ENCODE measurements at places on chromosomes 1 and 21.

DNA sequence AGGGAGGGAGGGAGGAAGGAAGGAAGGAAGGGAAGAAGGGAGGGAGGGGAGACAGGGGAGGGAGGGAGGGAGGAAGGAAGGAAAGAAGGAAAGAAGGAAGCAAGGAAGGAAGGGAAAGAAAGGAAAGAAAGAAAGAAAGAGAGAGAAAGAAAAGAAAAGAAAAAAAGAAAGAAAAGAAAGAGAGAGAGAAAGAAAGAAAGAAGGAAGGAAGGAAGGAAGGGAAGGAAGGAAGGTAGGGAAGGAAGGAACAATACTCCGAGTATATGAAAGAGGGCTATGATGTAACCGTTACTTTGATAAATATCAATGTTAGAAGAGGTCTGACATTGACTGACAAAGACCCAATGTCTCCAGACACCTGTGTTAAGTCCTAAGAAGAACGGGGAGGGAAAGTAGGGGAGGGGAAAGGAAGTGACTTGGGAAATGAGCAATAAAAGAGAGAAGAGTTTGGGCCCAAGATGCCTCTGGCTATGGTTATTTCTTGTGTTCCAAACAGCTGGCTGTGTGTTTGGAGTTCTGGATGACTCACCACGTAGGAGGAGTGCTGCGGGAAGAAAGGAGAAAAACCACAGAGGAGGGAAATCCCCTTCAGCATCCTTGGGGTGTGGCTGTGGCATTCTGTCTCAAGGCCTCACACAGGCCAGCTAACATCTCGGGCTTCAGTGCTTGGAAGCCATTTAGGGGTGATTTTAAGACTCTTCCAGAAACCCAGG lies 37.0 kb upstream of the RXRG start:
- DNase-seq: peak; percentile 63

DNA sequence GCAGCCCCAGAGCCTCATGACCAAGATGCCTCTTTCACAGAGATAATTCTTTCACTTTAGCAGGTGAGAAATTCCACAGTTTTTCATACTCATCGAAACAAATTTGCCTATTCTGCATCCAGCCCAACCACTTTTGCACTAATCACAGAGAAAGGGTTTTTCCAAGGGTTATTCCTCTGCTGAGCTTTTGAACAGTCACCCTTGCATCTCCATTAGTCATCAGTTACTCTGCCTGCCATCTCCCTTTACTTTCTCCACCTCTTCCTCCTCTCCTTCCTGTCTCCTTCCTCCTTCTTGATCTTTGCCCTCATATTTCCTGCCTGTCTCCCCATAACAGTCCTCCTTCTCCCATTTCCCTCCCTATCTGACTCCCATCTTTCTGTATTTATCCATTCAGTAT lies 43.9 kb downstream of the FH start:
- no peak for DNase-seq

GRCh38 chr1:105172788-105173187 lies 1423.1 kb downstream of the AMY1C start:
- DNase-seq: no peak

DNA sequence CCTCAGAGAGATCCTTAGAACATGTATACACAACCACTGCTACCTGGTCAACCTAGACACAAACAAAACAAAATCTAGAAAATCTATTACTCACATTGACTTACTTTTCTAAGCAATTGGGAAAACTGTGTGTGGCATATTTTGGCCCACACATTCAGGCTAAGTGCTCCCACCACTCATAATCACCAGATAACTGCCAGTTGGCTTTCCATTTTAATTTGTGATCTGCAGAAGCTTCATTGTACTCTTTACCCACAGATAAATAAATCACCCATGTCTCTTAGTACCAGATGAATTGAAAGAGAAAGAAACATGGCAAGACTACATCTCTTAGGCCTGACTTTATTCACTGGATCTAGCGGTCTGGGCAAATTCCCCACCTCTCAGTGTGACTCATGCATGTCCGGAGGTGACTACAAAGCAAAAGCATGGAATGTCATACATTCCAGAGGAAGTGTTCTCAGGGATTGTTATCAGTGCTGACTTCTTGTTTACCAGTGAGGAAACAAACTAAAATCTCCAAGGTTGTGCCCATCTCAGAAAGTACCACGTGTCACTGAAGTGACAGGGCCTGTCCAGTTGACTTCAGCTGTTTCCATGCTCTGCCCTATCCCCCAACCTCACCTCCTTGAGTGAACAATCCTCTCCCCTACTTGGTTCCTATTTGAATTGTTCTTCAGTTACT lies 52.4 kb upstream of the BCL10 start:
- DNase-seq: peak; percentile 91

- DNase-seq: no peak
These were observed 7.4 kb upstream of the PIGR start for GRCh38 chr1:206953626-206954025.

GRCh38 chr1:181485287-181486097 lies 2.2 kb downstream of the CACNA1E start:
- no peak for DNase-seq

DNA sequence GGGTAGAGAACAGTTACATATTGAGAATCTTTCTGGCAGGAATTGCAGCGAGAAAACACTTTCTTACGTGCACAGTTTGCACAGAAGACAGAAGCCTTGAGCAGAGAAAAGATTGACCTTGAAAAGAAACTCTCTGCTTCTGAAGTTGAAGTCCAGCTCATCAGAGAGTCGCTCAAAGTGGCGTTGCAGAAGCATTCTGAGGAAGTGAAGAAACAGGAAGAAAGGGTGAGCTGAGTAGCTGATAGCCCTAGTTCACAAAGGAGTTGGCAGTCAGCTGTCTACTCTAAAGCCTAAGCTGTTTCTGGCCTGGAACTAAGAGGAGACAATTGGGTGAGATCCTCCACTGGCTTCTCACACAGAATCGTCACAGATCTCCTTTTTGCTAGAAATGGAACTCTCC lies 20.3 kb upstream of the SH3BGRL3 start:
- no peak for DNase-seq

DNA sequence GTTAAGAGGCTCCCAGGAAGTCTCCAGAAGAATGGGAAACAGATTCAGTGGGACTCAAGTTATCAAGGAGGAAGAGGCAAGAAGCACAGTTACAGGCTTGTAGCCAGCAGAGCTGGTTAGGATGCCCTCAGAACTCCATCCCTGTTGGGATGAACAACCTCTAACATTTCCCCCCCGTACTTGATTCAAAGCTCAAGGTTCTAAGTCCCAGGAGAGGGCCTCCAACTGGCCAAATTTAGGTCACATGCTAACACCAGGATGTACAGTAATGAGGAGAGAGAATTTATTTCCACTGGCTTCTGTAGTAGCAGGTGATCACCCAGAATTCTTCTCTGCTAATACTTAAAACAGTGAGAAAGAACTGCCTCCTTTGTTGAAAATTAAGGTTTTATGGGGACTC lies 22.3 kb upstream of the HSPA13 start:
- DNase-seq: no peak

DNA sequence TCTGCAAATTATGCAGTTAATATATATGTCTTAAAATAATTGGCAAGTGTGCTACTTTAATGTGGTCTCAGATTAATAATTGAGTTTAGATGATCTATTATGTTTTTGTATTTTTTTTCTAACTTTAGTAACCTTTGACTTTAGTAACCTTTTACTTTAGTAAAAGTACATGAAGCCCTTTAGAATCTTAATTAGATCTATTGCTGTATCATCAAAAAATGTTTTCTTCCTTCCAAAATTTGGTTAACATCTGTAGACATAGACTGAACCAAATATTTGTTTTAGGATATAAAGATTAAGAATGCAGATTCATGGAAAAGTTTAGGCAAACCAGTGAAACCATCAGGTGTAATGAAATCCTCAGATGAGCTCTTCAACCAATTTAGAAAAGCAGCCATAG lies 25.7 kb upstream of the EPHX4 start:
- DNase-seq: no peak

DNA sequence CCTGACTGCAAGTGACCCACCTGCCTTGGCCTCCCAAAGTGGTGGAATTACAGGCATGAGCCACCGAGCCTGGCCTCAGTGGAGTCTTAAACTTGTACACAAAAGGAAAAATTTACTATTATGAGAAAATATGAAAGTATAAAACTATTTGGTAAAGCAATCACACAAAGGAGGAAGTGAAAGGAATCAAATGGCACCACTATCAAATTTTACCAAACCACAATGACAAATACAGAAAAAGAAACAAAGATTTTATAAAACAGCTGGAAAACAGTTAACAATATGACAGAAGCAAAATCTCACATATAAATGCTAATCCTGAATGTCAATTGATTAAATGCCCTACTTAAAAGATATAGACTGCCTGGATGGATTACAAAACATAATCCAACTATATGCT lies 42.1 kb upstream of the NEGR1 start:
- no peak for DNase-seq

DNA sequence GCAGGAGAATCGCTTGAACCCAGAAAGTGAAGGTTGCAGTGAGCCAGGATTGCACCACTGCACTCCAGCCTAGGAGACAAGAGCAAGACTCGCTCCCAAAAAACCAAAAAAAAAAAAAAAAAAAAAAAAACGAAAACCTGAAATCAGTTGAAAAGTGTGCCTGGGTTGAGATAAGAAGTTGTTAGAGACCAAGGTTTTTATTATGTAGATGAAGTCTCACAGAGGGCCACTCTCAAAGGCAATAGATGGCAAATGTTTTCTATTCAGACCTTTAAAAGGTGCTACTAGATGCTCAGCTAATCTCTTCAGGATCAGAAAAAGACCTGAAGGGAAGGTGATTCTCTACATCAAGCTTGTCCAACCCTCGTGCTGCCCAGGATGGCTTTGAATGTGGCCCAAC lies 17.6 kb downstream of the CAPN2 start:
- no peak for DNase-seq

DNA sequence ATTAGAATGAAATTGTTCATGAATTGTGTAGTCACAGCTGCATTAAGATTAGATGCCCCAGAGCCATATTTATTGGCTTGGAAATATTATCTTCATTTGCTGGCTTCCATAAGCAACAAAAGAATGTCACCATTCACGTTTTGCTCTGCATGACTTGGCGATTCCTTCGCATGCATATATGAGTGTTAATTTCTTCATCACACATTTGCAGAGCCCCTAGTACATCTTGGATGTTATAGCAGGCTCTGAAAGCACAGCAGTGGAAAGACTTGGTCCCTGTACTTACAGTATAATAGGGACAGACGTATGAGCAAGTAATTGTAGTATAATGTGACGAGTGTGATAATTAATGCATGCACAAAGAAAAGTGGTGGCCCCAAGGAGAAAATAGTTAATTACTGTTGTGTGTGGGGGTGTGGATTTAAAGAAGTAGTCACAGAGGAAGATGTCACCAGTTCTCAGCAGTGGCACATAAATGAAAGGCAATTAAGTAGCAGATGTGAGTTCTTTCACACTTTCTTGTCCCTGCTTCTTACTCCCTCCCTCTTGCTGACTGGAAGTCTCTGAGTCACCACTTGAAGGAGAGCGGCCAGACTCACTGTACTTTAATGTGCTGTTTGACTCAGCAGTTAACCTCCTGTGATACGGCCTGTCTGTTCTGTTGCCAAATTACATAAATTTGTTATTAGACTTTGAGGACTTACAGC lies 21.0 kb downstream of the S100A10 start:
- no peak for DNase-seq

GRCh38 chr1:221711656-221712055 lies 30.2 kb downstream of the DUSP10 start:
- no peak for DNase-seq

DNA sequence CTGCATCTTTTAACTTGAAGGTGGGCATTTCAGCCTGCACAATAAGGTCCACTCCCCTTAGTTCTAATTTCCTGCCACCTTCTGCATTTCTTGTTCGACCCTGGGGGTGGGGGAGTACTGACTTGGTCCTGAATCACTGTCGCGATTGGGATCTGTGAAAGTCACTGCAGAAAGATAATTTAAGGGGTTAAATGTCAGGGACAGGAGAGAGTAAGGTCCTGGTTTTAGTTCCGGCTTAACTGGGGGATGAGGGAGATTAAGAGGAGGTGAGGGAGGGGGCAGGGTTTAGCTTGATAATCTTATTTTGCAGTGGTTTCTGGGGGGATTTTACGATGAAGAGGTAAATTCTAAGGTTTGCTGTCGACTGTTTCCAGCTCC lies 128.1 kb downstream of the MRPS6 start:
- no peak for DNase-seq

DNA sequence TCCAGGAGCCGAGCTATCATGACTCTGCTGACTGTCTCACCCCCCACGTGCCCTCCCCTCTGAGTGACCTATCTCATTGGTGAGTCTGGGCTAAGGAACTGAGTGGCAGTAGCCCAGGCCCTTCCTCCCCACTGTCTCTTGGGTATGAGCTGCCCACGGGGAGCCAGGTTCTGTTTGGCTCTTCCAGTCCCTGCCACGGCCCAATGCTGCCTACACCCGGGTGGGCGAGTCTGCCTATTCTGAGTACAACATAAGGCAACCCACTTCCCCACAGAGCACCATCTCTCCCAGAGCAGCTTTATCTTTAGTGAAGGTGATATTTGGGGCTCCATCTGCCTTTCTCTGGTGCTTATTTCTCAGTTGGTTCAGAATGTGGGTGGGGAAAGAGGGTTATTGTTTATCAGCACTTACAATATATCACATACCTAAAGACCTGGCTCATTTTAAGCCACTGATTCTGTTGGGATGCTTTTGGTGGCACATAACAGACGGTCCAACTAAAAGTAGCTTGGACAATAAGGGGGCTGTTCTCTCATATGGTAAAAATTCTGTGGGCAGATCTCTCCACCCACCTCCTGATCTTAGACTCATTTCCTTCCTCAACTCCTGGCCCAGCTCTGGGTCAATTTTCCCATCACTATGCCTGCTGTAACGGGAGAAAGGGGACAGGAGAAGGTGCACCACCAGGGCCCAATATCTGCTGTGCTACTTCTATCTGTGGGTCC lies 27.7 kb upstream of the VWA5B1 start:
- no peak for DNase-seq

- no peak for DNase-seq
These were observed 448.9 kb upstream of the ADGRL2 start for GRCh38 chr1:81351864-81352263.

- no peak for DNase-seq
These were observed 21.6 kb downstream of the LDLRAP1 start for GRCh38 chr1:25564777-25565574.

GRCh38 chr21:33236766-33237165 lies 7.0 kb downstream of the IFNAR2 start:
- no peak for DNase-seq

GRCh38 chr1:246165826-246166709 lies 341.0 kb downstream of the SMYD3 start:
- DNase-seq: no peak
